Uterus (tissue), 4 donors: ENCODE measurements at places on chromosomes 4 and X.

DNA sequence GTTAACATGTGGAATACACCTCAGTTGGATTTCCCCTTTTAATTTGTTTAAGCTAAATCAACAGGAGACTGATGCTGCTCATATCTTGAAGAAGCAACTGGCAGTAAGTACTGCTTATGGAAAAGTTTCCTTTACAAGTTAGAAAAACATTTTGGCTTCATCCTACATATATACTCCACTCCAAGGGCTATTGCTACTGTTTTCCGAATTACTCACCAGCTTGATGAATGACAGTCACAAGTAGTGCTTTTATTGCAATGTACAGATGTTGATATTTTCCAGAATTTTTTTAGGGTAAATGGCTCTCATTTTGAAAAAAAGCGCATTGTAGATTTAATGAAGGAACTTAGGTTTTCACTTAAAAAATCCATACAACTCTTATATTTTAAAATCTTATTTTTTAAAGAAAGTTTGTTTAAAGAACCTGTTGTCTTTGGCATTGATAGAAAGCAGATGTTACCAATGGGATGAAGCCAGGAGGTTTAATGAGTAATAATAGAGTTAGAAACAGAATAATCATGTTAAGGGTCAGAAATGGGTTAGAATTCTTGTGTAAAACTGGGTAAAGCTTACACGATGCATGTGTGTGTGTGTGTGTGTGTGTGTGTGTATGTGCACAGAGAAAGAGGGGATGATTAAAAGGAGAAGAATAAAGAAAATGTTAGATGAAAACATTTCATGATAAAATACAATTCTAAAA is 272.9 kb downstream of the CFAP299 start:
- DNase-seq: no peak

GRCh38 chr4:19372390-19372789 is 879.3 kb upstream of the SLIT2 start:
- DNase-seq: no peak

DNA sequence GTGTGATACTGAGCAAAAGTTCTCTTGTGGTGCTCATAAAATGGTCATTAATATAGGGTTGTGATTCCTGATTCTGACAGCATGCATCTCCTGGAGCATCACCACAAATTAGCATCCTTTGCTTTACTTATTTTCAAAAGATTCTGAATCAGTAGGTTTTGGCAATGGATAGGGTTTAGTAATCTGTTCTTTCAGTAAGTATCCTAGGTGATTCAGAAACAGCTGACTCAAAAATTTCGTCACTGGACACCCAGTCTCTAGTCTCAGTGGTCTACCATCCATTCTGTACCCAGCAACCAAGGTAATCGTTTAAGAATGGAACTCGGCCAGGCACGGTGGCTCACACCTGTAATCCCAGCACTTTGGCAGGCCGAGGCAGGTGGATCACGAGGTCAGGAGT is 4.1 kb downstream of the CBLL2 start:
- DNase-seq: no peak

DNA sequence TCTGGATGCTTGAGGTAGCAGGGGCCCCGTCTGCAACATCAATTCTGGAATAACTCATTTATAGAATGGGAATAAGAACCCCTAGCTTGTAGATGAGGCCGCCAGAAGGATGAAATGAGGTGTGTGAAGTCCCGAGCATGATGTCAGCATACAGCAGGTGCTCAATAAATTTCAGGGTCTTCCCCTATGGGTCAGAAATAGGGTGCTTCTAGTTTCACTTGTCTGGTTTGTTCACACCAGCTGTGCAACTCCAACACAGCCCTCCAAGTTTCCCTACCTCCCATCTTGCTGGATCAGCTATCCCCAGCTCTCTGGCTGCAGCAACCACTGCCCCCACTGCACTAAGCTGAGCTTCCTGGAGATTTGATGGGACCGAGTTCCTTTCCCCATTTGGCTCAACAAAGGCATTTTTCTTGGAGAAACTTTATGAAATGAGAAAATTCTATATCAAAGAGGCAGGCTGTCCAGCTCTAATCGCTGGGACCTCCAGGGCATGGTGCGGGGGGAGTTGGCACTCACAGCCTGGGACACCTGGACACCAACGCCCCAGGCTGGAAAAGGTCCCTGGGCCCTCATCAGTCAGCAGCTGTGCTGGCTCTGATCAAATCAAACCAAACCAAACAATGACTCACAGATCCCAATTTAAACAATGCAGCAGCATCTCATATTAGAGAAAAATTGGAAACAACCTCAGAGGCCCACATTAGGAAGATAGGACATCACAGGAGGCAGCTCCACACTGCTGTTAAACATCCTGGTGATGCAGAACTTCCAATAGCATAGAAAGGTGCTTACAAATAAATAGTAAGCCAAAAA is 13.3 kb downstream of the SLC2A9 start:
- DNase-seq: no peak

DNA sequence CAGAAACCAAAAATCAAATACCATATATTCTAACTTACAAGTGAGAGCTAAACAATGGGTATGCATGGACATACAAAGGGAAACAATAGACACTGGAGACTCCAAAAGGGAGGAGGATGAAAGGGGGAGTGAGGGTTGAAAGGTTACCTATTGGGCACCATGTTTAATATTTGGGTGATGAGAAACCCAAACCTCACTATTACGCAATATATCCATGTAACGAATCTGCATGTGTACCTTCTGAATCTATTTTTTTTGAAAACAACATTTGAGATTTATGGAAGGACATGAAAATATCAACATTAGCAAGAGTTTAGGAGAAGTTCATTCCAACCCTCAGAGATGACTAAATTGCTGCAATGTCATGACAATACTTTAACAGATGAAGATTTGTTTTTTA is 586.1 kb downstream of the GBA3 start:
- no peak for DNase-seq

GRCh38 chr4:24482871-24483270 is 101.5 kb downstream of the DHX15 start:
- no peak for DNase-seq

DNA sequence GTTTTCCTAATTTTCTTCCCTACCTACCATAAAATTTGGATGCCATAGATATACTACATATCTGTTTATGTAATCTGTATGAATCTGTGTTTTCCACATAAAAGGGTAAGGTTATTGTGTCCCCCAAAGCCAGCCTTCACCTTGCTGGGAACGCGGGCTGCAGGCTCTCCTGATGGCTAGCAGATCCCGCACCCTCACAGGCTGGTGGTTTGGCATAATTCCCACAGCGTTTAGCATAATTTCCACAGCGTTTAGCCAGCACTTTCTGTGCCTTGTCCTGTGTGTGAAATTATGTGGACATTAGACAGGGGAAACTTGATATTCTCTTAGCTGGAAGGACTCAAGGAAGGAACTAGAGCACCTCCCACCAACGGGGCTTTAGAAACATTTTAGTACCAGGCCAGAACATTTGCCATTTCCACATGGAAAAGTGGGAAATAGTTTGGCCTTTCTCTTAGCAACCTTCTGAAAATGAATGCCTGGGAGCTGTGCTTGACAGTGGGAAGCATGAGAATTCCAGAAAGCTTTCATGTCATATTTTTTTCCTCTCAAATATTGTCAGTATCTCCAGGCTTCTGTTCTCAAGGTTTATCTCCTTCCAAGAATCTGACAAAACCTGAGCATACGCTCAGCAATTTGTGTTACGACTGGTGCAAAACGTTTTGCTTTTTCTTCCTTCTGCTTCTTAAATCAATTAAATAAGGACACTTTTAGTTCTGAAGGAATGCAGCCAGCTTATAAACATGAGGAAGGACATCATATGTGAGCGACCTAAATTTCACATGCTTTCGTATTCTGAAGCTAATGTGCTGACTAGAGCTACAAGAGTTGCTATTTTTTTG is 67.9 kb downstream of the STK32B start:
- DNase-seq: no peak

DNA sequence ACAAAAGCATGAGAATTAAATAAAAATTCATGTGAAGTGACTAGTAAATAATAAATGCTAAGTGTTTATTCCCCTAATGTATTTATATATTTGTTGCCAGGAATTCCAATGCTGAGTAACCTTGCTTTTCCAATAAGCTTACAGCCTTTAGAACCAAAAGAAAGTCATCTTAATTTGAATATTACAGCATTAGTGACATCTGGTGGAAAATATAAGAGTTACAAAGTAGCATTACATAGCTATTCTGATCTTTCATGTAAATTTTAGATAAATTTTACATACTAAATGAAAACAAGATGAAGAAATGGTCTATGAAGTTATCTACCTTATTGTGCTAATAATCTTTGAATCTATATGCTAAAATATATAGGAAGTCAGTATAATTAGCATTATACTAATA is 10.4 kb downstream of the MAD2L1 start:
- no peak for DNase-seq

DNA sequence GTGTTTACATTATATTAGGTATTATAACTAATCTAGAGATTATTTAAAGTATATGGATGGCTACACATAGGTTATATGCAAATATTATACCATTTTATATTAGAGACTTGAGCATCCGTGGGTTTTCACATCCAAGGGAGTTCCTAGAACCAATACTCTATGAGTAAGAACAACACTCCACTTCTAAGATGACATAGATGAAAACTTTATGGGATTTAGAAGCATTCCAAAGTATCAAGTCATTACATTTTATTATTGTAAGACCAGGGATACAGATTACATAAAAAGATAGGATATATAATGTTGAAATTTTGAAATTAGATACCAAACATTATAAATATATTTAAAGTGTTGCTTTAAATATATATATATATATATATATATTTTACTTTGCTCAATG is 207.0 kb downstream of the NAP1L3 start:
- no peak for DNase-seq

DNA sequence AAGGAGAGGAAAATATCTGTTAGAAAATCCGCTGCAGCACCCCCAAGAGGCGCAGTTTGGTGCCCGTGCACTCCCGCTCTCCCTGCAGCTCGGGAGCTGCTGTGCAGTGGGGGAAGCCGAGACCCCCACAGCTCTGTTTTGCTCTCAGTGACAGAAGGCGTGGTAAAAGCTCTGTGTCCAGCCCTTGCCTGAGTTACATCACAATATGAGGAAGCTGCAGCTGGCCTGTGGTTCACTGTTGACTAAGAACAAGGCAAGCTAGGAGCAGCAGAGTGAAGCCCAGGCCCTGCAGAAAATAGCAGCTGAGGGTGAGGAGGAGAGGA is 88.5 kb upstream of the ADRA2C start:
- DNase-seq: no peak

DNA sequence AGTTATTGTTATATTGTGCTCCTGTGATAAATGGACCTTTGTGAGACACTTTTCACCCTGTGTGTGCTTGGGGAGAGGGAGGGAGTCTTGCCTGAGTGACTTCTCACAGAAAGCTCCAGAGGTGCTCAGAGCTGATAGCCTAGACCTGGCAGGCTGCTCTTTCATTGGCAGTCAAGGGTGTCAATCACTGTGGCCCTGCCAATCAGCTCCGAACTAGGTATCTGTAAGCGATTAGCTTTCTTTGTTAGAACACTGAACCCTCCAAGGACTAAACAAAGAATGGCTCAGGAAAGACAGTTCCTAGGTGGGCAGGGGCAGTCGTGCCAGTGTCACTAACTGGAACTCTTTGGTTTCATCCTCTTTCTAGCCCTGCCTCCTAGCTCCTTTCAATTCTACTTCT is 2.7 kb upstream of the NALF2 start:
- DNase-seq: no peak

GRCh38 chr4:138843616-138844015 is 172.0 kb upstream of the NOCT start:
- DNase-seq: no peak

GRCh38 chrX:120015145-120016067 is 62.1 kb downstream of the RHOXF2B start:
- DNase-seq: no peak

DNA sequence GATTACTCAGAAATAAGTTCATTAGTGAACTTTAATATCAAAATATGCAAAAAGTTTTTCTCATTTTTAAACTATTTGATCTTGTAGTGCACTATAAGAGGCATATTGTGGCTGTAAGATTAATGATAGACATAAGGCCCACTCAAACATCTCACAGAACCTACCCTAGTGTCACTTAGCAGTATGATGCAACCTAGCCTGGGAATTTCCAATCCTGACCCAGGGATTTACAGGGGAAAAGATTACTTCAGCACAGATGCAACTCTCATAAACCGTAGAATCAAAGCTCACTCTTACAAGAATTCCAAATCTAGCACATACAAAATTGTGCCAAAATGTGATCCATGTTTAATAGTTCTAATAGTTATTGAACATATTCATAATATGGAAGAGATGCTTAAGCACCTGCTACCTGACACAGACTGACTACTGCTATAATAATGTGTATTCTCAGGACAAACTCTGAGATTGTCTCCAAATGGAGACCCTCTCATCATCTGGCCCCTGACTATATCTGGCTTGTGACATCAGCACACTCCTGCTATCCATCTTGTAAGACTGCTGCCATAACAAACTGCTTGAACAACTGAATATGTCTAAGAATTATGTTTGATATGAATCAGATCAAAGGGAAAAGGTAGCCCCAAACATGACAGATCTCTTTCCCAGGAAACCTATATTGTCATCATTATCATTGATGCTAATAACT is 271.9 kb downstream of the PABPC4L start:
- no peak for DNase-seq

DNA sequence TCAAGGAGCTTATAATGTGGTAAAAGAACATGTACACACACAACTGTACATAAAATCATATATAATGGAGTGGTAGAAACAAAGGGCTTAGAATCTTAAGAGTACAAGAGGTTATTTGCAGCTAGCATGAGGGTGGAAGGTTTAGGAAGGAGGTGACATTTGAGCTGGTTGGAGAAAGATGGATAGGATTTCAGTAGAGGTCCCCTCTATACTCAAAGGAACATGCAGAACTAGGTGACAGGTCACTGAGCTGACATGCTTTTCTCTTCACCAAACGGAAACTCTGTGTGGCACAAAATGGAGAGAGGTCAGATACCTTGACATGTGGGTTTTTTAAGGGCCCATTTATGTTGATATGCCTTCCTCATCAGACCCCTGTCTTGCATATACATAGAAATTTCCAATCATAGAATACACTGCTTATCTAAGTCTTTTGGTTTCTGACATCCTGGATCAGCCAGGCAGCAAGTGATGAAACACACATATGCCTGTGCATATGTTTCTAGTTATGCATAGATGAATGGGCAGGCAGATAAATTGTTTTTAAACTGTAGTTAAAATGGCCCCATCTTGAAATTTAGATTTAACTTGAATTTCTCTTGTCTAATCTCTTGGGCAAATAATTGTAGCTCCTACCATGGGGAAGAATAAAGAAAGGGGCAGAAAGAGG is 29.3 kb downstream of the CLCN5 start:
- no peak for DNase-seq

GRCh38 chr4:147846318-147847155 is 114.6 kb downstream of the ARHGAP10 start:
- DNase-seq: no peak

DNA sequence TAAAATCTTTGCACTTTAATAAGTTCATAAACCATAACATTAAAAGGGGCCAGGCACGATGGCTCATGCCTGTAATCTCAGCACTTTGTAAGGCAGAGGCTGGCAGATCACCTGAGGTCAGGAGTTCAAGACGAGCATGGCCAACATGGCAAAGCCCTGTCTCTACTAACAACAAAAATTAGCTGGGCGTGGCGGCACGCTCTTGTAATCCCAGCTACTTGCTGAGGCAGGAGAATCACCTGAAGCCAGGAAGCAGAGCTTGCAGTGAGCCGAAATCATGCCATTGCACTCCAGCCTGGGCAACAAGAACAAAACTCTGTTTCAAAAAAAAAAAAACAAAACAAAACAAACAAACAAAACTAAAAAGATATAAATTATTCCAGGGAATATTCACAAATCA is 595.2 kb upstream of the LCORL start:
- no peak for DNase-seq

- no peak for DNase-seq
Measured at GRCh38 chr4:76012388-76012801, 5.1 kb upstream of the CXCL9 start.

GRCh38 chr4:79913581-79913980 is 159.4 kb downstream of the ANTXR2 start:
- DNase-seq: no peak
